ENCODE measurements at places on chromosomes 11 and 22.

DNA sequence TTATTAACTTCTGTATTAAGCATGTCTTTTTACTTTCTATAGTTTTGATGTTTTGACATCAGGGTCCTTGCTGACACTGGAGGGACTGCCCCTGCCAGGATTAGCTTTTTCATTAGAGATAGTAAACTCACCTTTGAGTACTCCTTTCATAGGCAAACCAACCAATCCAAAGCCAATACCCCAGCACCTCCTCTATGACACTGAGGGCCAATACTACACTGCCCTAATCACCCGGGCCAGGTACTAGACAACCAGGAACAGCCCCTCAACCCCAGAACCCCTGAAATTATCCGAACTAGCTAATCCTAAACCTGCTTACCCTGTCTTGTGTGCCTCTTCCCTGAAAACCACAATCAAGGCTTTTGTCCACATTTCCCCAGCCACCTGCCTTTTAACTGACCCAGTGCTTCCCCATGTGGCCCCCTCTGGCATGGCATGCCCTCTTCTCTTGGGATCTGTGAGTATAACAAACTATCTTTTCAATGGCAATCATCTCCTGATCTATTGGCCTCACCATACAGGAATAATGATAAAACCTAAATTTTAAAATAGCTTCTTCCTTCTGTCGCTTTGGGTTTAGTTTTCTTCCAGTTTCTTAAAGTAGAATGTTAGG is 31.2 kb downstream of the RAB6A start:
- no peak for DNase-seq

DNA sequence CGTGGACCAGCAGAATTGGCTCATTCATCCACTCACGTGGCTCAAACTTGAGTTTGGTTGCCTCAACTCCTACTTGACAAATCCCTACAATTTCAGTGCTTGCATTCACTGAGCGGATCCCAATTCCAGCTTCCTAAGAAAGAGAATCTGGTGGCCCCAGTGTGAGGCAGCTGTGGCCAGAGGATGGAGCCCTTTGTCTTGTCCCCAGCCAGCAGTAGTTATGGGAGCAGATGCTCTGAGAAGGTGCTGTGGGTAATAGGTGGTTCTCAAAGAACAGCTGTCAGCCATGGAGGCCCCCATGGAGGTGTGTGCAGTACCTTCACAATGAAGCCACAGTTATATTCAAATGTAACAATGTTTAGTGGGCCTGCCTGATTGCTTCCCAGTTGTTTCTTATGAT is 39.3 kb downstream of the KREMEN1 start:
- no peak for DNase-seq

- no peak for DNase-seq
Observed at GRCh38 chr11:39174965-39175364, 2284.5 kb downstream of the LRRC4C start.

- DNase-seq = no peak
Observed at GRCh38 chr11:63747011-63747410, 21.6 kb downstream of the ZFTA start.

DNA sequence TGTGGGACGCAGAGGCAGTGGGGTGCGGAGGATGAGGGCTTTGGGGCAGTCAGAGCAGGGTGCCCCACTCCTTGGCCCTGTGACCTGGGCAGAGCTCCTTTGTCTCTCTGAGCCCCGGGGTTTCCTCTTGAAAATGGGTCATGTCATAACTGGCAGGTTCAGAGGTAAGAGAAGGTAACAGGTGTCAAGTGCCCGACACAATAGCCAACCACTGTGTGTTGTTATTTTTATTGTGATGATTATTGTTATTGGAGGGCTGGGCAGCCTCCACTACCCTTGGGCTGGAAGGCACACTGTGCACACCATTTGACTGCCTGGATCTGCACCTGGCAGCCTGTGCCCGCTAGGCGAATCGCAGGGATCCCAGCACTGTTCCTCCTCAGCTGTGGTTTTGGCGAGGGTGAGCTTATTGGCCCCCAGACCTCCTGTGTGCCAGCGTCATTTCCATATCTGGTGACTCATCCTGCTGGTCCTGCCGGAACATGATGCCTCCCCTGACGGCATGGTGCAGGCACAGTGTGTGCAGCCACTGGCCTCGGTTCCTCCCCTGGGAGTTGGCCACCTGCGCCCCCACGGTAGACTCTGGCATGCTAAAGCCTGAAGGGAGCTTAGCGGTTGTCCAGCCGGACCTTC is 15.4 kb upstream of the SOX10 start:
- DNase-seq = no peak

DNA sequence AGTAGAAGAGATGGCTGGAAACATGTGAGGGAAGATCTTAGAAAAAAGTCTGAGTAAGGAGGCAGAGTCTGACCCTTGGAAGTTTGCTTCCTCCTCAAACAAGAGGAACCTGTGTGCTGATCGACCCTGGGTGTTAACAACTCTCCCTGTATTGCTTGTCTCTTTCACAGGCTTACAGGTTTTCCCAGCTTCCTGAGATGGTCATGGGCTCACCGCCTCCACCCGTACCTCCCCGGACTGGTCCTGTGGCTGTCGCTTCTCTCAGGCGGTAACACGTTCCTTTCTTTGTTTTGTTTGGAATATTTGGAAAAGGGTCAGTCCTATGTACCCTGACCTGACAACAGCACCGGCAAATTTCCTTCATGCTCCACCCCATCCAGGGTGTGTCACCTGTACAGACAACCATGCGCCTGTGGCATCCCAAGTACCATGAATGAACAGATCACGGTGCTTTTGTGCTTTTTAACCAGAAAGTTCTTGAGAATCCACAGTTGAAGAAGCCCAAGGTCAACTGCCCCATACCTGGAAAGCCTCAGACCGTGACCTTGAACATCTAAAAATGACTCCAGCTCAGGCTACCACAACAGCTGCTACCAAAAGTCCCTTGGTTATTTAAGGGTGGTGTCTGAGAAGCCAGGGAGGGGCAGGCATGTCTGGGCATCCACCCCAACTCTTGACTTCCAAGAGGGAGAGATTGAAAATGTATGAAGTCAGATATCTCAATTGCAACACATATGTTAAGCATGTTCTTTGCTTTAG is 44.6 kb downstream of the C11orf91 start:
- DNase-seq = no peak

GRCh38 chr11:69294571-69295078 is 670 bp downstream of the MYEOV start:
- no peak for DNase-seq

DNA sequence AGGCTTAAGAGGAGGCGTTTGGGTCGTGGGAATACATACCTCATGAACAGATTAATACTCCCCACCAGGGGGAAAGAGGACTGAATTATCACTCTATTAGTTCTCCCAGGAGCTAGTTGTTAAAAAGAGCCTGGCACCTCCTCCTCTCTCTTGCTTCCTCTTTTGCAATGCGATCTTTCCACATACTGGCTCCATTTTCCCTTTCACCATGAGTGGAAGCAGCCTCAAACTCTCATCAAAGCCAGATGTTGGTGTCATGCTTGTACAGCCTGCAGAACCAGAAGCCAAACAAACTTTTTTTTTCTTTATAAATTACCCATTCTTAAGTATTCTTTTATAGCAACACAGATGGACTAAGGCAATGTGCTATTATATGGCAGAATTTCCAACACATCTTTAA is 258.5 kb downstream of the FAM76B start:
- no peak for DNase-seq

- no peak for DNase-seq
Observed at GRCh38 chr11:1131033-1131911, 26.5 kb upstream of the MUC5AC start.

DNA sequence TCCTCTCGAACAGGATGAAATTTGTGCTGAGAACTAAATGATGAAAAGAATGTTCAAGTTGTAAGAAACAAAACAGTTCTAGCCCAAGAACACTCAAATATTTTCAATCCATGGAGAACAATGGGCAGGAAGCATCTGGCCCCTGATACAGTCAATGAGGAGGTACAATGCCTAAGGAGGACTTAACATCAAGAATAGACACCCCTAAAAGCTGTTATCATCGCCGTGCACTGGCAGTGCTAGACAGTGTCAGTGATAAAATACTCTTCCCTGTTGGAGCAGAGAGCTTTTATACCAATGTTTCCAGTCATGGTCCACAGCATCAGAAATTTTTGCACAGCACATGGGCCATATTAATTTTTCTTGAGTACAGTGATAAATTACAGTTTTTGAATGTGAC is 20.2 kb upstream of the VSTM5 start:
- no peak for DNase-seq

- no peak for DNase-seq
Observed at GRCh38 chr11:117684731-117685130, 112.3 kb downstream of the DSCAML1 start.

- no peak for DNase-seq
Observed at GRCh38 chr11:108698844-108699642, 34.2 kb downstream of the DDX10 start.

GRCh38 chr22:23845265-23846080 is 6.7 kb upstream of the DERL3 start:
- DNase-seq = no peak

DNA sequence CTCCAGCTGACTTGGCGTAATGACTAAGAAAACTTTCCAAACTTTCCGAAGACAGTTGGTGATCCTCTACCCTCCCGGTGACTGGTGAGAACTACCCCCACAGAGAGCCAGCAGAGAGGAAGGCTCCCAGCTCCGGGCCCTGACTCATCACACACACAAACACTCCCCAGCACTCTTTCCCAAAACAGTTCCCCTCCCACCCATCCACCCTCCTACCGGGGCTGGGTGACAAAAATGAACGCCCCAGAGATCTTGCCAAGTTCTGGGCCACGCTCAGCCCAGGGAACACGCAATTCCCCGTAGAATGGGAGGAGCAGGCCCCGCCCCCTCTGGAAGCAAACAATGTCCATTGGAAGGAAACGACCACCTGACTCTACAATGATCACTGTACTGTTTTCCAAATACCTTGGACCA is 21.3 kb upstream of the JAM3 start:
- DNase-seq = no peak

DNA sequence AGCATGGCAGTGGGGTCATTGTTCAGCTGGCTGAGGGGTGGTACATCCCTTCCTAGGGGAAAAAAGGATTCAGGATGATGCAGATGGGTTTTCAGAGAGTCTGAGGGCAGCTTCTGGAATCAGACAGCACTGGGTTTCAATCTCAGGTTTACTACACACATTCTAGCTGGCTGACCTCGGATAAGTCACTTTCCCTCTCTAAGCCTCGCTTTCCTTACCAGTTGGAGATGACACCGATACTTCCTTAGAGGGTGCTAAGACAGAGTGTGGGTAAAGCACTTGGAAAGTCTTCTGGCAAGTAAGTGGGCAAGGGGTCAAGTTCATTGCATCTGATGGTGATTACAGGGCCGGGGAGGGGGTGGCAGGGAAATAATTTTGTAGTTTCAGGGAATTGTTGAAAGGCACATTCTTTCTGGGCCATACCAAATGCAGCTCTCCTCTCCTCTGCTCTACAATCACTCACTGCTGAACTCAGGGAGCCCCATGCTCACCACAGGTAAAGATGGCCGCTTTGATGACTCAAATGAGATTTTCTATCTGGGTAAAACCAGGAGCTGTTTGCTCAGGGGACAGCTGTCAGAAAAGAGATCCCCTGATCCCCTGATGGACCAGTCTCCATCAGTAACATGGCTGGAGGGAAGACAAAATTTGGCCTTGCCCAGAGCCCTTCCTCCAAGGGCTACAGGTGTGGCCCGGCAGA is 6.5 kb upstream of the MIAT start:
- no peak for DNase-seq

GRCh38 chr11:47569646-47570045 is 4.2 kb downstream of the PTPMT1 start:
- no peak for DNase-seq

GRCh38 chr11:69655479-69656428 is 14.8 kb downstream of the CCND1 start:
- no peak for DNase-seq

- no peak for DNase-seq
Observed at GRCh38 chr11:128662076-128662475, 31.8 kb upstream of the FLI1 start.

GRCh38 chr11:100637706-100638105 is 49.4 kb upstream of the ARHGAP42 start:
- no peak for DNase-seq

- no peak for DNase-seq
Observed at GRCh38 chr11:46635557-46636139, 18.3 kb downstream of the ATG13 start.

DNA sequence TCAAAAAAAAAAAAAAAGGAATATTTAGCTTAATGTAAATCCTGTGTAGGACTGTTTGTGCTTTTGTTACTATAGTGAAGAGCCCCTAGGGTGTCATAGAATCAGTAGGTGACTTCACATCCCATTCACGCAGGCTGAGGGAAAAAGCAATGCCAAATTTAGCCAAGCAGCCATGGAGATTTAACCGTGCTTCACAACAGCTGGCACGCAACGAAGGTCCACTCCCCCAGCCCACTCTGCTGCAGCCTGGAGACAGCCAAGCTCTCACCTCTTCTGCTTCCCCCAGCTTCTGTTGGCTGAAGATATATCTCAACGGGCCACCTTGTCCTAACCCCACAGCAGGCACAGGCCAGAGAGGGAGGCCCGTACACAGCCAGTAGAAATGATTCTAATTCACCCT is 78.8 kb upstream of the BID start:
- no peak for DNase-seq

DNA sequence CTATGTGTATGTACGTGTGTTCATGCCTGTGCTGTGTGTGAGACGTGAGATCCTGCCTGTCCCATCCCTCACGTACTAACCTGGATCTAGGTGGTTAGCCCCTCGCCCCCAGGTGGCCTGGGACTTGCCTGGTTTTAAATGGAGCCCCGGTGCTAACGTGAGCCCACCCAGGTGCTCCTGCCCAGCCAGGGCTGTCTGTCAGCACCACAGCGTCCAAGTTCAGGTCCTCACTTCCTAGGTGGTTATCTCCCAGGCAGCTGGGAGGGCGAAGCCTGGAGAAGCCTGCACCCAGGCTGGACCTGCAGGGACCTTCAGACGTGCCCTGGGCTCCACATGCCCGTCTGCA is 86.0 kb downstream of the KCNQ1 start:
- DNase-seq = no peak

DNA sequence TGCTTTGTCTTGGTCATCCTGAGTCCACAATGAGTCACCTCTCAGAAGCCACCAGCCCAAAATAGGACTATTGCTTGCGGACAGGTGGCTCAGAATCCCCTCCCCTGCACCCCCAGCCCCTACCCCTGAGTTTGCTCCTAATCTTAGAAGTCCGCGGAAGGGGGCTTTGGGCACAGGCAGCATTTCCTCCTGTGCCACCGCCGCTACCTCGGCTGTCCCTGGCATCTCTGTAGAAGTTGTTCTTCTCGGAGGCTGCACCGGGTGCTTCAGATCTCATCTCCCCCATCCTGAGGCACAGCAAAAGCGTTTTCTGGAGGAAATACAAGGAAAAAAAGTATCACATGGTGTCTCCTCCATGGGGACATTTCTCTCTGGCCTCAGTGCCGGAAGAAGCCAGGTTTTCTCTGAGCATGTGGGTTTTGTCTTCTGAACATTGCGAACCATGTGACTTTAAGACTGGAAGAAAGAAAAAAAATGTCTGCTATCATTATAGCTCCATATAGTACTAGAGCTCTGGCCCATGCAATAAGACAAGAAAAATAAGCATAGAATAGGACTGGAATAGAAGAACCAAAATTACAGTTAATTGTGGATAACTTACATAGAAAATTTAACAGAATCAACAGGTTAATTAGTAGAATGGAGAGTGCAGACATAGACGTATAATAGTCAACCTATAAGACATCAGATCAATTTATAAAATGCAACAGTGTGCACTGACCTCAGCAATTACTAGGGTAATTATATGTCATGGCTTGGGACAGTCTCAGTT is 63.2 kb downstream of the SHISAL1 start:
- DNase-seq = no peak

Data from CD4-positive, alpha-beta memory T cell (primary cell).